ENCODE measurements at places on chromosomes 5 and 9.

- DNase-seq = no peak
These were observed 32.1 kb upstream of the ADRB2 start for GRCh38 chr5:148794275-148794674.

DNA sequence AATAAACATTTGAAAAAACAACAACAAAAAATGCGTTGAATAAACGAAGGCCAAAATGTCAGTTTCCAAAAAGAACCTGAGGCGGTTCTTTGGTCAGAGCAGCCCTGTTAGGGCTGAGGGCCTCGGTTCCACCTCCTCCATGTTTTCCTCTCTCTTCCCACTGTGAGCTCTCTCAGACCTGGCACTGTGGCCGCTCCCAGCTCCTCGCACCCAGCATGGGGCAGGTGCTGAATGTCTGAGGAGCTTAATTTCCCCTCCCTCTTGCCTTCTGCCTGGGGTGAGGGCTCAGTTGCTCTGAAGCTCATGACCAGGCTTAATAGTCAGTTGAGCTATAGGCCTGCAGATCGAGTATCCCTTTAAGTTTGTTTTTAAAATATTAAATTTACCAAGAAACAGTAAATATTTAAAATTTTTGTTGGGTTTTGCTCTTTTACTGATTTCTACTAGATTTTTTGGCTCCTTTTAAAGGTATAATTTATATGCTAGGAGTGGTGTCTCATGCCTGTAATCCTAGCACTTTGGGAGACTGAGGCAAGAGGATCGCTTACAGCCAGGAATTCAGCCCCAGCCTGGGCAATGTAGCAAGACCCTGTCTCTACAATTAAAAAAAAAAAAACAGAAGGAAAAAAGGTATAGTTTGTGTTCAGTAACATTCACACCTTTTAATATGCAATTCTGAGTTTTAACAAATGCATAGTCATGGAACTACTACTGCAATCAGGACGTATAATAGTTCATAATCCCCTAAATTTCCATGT, 28.1 kb downstream of the DAPK1 start:
- no peak for DNase-seq

GRCh38 chr9:129633848-129634247, 7.9 kb downstream of the NTMT1 start:
- DNase-seq = no peak

- DNase-seq = no peak
These were observed 7.4 kb downstream of the LHX2 start for GRCh38 chr9:124018730-124019697.

DNA sequence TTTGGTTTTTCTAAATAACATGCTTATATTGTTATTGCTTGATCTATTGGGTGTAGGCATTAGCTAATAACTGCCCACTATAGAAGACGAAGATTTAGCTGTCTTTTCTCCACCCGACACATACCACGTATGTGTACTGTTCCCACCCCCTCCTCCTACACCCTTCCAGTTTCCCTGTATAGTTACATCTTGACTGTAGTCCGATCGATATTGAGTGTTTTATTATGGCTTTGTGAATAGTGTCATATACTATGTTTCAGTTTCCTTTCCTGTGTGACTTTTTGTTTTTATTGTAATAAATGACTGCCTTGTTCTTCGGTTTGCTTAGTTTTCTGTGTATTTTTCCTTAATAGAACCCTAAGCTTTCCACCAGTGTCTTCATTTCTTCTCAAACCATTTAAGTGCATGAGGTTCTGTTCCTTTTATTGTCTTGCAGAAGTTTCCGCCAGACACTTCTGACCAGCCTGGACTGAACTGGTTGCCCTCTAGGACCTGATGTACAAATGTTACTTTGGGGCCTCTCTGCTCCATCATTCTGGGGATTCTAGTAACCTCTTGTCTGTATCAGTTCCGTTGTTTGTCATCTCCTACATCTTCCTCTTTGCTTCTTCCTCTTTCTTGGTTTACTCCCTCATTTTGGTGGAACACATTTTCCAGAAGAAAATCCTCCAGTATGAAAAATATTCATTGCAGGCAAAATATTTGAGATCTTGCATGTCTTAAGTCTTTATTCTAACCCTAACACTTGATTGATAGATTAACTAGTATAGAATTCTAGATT, 61.8 kb downstream of the PRKACG start:
- DNase-seq = no peak

- no peak for DNase-seq
These were observed 214.0 kb upstream of the ADRA1B start for GRCh38 chr5:159702301-159702700.

DNA sequence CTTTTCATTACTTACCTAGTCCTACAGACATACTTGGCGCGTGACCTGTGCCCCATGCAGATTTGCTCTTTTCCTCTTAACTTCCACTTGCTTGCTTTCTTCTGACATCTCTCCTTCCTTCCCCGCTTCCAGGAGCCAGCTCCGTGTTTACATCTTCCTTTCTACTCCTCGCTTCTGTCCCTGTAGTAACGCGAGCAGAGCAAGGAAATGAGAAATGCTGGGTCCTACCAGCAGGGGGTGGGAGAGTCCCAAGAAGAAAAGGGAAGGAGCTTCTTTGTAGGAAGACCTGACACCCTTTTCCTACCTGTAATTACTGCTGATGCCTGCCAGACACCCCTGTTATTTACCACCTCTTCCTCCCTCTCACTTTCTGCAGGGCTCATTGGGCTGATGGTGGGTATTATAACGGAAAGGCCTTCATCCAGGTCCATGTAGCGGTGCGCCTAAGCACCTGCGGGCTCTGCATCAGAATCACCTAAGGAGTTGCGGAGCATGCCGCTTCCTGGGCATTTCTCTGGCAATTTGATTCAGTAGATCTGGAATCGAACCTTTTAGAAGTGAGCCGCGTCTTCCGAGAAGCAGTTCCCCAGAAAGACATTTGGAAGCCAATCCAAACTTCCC, 1260.8 kb upstream of the WWC1 start:
- no peak for DNase-seq

- no peak for DNase-seq
These were observed 50.1 kb upstream of the FBXL17 start for GRCh38 chr5:108432024-108432423.

GRCh38 chr9:4308482-4308881, 8.6 kb upstream of the GLIS3 start:
- no peak for DNase-seq

Data from stimulated activated CD8-positive, alpha-beta memory T cell treated with anti-CD3 and anti-CD28 coated beads, Interleukin-15, amount 100 ng/mL, for 48 hours (primary cell).